ENCODE measurements at places on chromosomes 12 and 14.

GRCh38 chr12:2183556-2184541, 131.1 kb downstream of the CACNA1C start:
- DNase-seq: peak; percentile 48

- no peak for DNase-seq
These were observed 138.4 kb upstream of the CDKN3 start for GRCh38 chr14:54258382-54258781.

GRCh38 chr12:70732287-70732686, 95.1 kb upstream of the PTPRB start:
- peak; percentile 37 for DNase-seq

DNA sequence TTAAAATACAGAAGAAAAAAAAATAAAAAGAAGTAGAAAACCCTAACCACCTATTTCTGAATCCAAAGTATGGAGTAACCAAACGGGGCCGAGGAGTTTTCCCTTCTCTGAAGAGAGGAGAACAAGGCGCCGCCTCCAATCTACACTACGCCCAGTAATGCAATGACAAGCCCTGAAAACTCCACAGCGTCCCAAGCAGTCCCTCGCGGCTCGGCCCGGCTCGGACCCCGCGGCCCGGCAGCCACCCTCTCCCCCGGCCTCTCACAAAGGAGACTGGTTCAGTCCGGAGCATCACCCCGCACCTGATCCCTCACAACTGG, 371 bp downstream of the CHD8 start:
- DNase-seq: no peak

DNA sequence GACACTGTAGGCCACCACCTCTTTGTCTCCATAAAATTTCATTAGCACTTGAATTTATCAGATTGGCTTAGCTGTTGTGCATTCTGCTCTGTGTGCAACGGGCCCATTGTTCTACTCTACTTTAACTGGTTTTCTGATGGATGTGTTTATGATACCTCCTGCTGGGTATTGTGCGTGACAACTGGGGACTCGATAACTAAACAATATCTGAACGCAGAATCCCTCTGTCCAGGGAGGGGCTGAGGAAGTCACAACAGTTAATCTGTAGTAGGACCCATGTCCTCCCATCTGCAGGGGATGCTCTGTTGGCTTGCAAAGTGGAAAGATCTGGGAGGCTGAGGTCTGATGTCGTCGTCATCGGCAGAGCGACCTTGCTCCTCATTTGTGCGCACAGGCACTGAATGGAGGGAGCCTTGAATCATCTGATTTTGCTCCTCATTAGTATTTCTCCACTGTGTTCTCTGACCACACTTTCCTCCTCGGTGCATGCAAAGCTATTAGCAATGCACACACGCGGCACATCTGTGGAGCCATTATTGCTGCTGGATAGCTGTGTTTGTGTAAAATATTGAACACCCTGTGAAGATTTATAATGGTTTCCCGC, 422.5 kb downstream of the NRXN3 start:
- DNase-seq: peak; percentile 4

DNA sequence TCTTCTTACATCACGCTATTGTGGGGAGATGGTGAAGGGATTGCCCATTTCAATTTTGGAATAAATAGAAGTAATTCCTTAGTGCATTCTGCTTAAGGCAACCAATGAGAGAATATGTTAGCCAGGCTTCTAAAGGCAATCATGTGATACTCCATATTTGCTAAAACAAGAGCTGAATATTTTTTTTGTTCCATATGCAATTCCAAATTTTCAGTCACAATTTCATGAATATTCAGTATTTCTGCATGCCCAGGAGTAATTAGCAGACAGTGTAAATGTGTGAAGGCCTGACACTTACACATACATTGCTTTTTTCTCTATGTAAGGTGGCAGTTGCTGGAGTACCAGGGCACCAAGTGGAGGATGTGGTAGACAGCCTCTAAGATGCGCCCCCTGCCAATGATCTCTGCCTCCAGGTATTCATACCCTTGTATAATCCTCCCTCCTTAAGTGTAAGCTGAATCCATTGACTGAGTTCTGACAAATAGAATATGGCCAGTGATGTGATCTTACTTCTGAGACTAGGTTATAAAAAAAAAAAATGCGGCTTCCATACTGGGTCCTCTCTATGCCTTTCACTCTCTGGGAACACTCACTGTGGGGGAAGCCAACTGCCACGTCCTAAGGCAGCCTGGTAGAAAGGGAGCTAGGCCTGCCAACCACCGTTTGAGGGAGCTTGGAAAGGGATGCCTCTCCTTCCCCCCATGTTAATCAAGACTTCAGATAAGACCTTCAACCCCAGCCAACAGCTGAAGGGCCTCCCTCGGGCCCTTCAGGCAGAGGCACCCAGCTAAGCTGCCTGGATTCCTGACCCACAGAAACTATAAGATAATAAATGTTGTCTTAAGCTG, 62.7 kb upstream of the PTGR2 start:
- DNase-seq: no peak

DNA sequence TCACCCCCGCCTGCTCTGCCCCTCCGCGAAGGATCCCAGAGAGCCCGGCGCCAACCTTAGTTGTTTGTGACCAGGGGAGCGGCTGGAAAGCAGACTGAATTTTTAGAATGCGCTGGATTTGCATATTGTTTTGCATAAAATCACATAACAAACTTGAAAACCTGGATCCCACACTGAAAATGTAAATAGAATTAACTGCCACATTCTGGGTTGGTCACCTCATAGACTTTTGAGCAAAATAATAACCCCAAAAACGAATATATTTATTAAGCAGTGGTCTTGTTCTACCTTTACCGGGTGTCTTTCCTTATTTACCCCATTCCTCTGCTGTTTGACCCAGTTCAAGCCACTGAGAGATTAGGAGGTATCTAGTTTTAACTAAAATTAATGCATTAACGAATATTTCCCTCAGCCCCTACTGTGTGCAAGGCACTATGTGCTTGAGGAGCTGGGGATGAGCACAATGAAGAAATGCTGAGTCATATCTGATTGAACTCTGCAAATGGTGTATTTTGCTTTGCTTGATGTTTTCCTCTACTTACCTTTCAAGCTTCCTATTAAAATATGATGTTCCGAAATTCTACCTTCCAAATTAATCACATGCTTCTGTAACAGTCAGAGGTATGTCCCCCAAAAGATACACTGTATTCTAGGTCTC, 438 bp upstream of the EGLN3 start:
- peak; percentile 81 for DNase-seq
